Stimulated activated effector memory CD8-positive, alpha-beta T cell treated with anti-CD3 and anti-CD28 coated beads, Interleukin-12 subunit alpha, Interleukin-12 subunit beta, amount 100 ng/mL, for 72 hours (primary cell): ENCODE measurements at places on chromosomes 1 and 21.

DNA sequence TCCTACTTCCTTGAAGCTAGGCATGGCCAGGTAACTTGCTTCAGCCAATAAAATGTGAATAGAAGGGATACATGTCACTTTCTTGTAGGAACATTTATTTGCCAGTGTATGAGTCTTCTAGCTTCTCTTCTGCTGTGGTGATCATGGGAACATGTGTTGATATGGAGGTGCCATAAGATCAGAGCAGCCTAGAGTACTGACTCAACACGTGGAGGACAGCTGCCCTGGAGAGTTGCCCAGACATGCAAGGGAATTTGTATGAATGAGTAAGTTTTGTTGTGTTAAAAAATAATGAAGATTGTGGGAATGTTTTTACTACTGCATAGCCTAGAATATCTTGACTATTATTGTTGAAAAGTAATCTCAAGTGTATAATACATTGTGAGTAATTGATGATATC, 502.3 kb downstream of the NUF2 start:
- no peak for DNase-seq

- no peak for DNase-seq
Measured at GRCh38 chr1:169309178-169310166, 58.1 kb downstream of the NME7 start.

- no peak for DNase-seq
Measured at GRCh38 chr1:220925707-220926106, 46.5 kb downstream of the HLX start.

DNA sequence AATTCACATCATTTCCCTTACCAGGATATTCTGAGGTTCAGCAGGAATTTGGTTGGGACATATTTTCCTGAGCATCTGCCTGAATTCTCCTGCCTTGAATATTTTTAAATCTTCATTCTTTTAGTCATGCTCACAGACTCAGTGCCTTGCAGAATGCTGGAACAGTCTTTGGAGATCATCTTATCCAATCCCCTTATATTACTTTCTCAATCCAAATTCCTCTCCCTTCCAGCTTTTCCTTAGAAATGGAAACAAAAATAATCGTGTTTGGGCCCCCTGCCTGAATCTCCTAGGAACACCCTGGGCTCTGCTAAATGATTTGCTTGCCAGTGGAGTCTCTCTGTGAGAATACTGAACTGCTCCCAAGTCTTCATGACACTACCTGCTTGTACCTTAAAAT, 38.4 kb downstream of the LHX8 start:
- DNase-seq = no peak

DNA sequence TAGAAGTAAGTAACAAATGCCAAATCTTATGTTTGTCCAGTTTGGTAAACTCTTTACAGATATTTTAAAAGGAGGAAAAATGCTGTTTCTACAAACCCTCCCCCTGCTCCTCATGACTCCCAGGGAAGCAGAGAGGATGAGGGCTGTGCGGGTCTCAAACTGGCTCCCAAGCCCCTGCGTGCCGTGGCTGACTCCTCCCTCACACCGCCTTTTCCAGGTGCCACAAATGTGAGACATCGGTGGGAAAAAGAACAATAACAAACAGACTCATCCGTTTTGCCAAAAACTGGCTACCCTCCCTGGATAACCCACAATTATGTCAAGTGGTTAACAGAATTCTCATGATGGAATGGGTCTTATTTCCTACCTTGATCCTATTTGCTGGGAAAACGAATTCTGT, 594.6 kb downstream of the PTPRU start:
- no peak for DNase-seq

DNA sequence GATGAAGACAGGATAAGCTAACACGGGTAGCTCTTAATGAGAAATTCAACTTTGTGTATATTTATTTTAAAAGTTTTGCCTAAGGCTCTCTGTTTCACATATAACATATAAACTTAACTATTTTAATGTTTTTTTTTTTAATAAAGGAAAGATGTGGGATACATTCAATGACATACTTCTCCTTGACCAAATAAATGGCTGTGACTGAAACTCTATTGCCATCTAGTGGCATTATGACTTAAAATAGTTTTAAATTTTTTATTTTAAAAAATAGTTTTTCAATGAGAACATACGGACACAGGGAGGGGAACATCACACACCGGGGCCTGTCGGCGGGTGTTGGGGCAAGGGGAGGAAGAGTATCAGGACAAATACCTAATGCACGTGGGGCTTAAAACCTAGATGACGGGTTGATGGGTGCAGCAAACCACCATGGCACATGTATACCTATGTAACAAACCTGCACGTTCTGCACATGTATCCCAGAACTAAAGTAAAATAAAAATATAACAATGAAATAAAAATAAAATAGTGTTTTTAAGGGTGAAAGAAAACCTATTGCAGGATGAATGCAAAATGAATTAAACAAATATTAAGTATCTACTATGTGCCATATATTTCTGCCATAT, 83.4 kb downstream of the LYST start:
- no peak for DNase-seq

DNA sequence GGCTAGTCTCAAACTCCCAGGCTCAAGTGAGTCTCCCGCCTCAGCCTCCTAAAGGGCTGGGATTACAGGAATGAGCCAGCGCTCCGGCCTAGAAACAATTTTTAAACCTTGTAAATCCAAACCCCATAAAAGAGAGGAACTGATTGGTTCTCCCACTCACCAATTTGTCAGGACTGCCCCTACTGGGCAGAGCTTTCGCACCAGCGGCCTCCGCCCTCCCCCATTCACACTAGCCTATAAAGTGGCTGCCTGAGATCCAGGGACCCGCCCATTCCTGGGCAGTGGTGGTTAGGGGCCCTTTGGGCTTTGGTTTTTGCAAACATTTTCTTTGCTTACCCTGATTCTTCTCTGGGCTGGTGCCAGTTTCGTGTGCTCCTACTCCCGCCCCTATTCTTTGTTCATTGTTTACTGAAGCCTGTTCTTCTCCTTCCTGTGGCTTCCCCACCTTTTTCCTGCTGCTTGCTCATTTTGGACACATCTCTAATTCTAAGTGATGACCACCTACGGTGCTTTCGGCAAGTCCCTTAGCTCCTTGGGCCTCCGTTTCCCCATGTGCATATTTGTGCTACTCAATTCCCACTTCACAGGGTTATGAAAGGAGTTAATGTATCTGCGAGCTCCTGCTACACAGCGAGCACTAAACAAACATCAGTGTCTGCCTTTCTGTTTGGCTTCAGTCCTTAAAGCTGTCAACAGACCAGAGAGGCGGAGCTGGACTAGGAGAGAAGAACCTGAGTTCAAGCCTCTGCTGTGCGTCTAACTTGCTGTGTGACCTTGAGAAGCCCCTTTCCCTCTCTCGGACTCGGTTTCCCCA, 39.8 kb upstream of the CLIC4 start:
- DNase-seq = no peak

DNA sequence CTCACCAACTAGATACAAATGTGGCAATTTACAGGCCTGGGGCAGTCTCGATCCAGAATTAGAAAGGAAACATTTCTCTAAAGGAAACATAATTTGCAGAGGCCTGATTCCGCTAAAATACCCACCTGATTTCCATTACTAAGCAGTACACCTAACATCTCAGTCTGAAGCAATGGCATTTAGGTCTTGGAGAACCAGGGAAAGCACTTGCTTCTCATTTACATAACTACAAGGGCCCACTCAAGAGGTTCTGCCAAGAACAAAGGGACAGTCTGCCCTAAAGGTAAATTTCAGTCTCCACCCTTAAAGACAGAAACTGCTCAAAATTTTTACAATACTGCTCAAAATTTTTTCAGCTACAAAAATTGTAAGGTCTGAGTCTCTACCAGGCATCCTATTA, 123.7 kb upstream of the GJB5 start:
- no peak for DNase-seq

- no peak for DNase-seq
Measured at GRCh38 chr21:25383545-25383944, 223.7 kb downstream of the MRPL39 start.
